ENCODE measurements at places on chromosomes 11 and 22.

DNA sequence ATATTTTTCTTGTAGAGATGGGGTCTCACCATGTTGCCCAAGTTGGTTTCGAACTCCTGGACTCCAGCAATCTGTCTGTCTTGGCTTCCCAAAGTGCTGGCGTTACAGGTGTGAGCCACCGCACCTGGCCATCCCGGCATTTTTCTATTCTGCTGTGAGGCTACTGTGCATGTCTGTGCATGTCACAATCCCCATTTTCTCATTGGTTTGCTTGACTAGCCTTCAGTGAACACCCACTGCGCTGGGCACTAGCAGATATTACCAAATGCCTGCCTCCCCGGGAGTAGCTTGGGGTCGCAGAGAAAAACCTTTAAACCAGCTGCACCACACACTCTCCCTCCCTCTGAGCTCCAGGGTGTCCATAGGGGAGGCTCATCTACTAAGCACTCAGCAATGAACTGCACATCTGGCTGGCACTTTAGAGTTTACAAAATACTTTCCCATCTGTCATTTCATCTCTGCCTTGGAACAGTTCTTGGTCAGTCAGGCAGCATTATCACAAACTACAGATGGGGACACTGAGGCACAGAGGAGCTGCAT is 4.9 kb downstream of the CSNK1E start:
- DNase-seq, result no peak

- no peak for DNase-seq
Measured at GRCh38 chr11:70306586-70307033, 36.1 kb downstream of the PPFIA1 start.

DNA sequence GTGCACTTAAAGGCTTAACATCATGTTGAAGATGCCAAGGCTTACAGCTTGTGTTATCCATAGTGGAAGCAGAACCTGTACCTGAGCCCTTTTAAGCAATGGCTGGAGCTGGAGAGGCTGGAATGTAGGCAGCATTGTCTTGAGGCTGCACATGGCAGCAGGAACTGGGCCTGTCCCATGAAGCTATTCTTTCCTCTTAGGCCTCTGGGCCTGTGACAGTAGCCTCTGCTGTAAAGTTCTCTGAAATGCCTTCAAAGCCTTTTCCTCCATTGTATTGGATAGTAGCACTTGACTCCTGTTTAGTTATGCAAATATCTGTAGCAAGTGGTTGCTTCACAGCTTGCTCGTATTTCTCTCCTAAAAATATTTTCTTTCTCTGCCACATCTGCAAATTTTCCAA is 127.4 kb upstream of the ANO5 start:
- DNase-seq, result no peak

GRCh38 chr22:37843741-37844089 is 419 bp downstream of the ANKRD54 start:
- peak; percentile 72 for DNase-seq

DNA sequence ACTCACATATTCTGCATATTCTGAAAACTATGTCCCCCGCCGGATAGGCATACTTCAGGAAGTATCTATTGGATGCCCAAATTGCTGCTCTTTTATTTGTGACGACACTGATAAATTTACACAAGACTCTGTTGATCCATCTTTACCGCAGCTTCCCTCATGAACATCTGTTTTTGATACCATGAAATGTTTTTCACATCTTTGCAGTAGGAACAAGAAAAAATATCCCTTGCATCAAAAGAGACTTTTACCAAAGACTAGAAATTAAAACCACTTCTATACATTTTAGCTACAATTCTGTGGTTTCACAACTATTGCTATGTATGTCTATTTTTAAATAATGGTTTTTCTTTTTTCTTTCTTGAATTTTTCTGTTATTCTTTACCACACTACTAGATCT is 15.3 kb downstream of the POU2AF2 start:
- DNase-seq, result no peak

DNA sequence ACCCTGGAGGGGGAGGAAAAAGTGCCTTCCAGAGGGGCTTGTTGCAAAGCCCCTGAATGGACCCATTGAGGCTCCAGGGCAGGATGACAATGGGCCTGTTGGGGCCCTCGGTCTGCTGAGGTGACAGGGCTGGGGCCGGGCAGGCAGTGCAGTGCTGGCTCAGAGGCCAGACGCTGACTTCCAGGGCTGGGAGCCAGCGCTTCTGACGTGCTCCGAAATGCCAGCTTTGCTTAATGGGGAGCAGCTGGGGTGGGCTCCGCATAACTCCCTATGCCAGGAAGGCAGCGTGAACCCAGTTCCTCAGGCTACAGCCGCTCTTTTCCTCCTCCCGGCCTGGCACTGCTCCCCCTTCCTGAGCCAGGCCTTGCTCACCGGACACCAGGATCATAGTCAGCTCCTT is 17.7 kb downstream of the NAV2 start:
- DNase-seq, result peak; percentile 64

- no peak for DNase-seq
Measured at GRCh38 chr22:27973846-27974245, 54.8 kb upstream of the PITPNB start.

DNA sequence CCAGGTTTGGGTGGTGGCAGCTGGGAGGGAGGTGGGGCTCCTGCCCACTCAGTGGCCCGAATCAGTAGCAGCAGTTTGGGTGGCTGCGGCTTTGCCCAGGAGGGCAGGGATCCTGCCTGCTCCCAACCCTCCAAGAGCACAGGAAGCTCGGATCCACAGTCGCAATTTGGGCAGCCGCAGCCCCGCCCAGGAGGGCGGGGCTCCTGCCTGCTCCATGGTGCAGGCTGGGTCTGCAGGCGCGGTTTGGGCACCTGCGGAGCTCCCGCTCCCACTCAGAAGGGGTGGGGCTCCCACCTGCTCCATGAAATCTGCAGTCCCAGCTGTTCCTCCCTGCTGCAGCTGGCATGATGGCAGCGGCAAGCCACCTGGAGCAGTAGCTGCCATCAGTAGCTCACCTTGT is 38.1 kb upstream of the CALCB start:
- DNase-seq, result no peak

DNA sequence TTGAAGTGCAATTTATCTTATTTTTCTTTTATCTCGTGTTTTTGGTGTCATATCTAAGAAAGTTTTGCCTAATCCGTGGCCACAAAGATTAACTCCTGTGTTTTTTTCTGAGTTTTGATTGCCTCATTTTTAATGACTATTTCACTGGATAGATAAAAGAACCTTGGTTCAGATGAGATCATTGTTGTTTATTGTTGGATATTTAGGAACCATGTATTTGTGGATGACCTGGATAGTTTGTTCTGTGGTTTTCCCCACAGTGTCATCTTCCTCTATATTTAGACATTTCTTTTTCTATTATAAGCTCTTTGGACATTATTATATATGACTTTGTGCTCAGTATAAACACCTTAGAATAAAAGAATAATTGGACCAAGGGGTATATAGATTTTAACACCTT is 37.2 kb downstream of the PPP6R3 start:
- no peak for DNase-seq

DNA sequence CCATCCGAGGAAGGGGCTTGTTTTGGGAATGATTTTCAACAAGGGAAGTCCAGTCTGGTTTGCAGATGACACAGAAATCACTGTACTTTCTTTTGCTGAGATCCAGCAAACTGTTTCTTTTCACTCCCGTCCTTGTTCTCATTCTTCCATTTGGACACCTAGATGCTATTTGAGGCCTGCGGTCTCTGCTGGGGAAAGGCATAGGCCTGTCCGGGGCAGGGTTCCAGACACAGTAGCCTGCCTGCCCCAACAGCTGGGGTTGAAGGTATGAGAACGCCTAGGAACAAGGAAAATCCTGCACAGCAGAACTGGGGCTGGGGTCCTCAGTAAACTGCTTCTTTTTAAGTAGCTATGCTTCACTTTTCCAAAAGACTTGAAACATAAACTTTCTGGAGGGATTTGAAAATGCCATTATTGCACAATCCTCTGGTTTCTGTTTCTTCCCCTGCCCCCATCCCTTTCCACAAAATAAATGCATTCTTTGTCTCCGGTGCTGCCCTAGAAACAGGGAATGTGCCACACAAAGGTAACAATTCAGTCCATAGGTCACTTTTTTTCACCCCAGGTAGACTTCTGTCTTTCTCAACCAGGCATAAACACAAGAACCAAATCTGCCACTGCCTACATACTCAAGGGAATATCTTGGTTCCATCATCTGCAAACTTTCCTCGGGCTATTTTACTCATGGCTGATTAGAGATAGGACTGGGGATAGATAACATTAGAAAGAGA is 174.8 kb upstream of the MTMR2 start:
- DNase-seq, result no peak

DNA sequence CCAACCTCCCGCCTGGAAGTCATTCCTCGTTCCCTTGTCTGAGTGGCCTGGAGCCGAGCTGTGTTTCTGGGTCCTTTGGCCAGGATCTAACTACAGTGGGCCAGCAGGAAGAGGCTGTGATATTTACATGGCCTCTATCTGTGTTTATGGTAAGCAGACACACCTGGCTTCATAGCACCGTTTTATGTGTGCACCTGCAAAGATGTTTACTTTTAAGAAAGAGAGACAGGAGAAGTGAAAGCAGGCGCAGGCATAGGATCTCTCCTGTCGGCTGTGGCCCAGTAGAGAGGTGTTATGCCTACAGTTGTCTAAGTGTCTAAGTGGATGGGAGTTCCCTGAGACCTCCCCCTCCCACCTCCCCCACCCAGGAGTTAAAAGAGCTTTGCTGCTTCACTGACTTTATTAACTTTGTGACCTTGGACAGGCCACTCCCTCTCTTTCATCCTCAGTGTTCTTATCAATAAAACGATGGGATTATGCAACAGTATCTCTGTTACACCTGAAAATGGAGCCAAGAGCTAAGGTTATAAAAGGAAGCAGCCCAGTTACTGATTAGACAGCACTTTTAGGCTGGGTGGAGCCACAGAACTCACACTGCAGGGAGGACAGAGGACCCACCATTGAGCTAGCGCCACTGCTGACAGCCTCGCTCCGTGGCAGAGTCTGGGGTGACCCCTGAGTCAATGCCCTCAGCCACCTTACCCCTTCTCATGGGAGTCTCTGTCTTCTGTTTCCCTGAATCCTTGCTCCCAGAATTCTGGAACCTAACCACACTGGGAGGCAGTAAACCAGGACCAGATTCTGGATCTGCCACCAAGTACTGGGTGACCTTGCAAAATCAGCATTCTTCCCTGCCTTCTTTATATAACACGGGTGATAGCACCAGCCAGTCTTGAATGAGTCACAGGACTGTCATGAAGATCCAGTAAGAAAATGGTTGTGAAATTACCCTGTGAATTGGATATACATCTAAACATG is 22.0 kb downstream of the ST14 start:
- DNase-seq, result peak; percentile 73

- no peak for DNase-seq
Measured at GRCh38 chr22:45228401-45228754, 12.3 kb downstream of the KIAA0930 start.

DNA sequence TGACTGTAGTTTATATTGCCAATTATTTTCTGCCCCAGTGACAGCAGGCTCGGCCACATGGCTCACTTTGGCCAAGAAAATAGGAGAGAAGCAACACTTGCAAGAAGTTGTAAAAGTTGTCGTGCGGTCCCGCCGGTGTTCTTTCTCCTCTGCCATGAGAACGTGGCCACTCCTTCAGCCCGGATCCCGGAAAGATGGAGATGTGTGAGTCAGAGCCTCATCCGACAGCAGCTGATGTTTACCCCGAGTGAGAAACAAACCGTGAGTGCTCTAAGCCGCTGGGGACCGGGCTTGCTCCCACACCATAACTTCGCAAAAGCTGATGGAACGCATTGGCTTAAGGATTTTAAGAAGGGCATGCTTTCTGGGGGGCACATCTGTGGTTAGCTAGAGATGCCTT is 157.0 kb downstream of the CACNA1I start:
- no peak for DNase-seq

- DNase-seq, result no peak
Measured at GRCh38 chr22:26576026-26576680, 13.8 kb downstream of the TPST2 start.

DNA sequence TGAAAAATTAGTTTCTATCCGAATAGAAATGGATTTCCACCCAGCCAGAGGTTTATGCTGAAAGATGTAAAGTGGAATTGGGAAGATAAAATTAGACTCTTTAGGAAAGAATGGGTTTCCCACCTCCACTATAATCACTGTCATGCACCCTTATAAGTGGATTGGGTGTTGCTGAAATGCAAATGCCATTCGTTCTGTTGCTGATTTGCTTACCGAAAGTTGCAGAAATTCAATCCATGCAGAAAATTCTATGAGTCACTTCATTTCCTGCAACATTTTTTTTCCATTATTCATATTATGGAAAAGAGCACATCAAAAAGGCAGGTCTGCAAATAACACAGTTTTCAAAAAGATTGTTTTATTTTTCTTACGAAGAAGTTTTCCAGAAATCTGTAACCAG is 65.6 kb downstream of the LDLRAD3 start:
- no peak for DNase-seq

GRCh38 chr11:120561286-120561685 is 49.7 kb downstream of the GRIK4 start:
- no peak for DNase-seq

DNA sequence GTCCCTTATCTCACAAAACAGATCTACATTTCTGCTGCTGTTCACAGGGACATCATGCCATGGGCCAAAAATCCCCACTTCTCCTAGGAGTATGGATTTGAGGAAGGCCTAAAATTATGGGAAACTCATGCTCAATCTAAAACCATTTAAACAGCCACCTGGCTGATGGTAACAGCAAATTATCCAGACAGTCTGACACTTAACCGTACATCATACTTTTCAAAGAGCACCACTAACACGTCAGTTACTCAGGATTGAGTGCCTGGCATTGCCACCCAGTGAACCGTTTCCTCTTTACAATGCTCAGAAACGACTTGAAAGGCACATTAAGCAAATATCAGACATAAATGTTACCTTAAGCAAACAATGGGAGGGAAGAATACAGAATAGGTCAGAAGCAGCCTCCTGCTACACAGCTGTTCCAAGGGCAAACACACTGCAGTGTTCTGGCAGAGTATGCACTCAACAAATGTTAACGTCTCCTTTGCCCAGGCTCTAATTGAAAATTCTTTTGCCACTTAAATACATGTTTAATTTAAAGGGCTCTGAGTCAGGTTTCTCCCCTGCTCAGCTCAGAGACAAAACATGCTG is 18.8 kb upstream of the SLC36A4 start:
- DNase-seq, result peak; percentile 100

DNA sequence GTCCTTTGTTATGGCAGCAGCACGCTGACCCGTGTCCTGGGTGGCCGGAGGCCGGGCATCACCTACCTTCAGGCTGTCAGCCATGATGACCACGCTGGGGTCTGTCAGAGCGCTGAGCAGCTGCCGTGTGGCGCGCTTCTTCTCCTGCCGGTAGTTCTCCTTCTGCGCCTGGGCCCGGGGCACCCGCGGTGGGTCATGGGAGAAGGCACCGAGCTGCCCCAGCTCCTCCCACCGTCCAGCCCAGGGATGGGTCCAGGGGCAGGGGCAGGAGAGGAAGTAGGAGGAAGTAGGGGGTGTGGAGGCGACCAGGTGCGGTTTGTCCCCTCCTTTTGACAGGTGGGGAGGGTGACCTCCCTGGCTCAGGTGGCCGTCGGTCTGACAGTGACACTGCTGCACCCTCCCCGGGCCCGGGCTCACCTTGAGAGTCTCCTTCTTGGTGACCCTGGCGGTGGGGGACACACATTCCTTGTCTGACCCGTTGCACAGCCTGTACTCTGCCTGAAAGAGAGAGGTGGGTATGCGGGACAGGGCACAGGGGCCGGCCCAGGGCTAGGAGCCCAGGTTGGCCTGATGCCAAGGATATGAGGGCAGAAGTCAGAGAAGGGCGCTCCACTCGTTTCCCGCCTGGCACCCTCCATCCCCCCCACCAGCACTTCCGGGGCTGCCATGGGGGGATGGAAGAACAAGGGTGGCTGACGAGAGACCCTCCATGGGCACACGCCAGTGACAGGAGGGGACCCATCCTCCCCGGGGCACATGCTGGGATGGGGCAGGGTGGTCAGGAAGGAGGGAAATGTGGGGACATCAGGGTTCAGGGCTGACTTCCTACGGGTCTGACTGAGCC is 43.0 kb downstream of the OSBPL5 start:
- no peak for DNase-seq

Data from NCI-H1092 treated with DMSO at 0.1 percent for 48 hours (cell line).